ENCODE measurements at places on chromosomes 2 and 18. TPM values are rescaled to one million over a fixed set of nuclear protein-coding genes. Genes with fewer than 3 reads are reported as not detected.

GRCh38 chr2:127043367-127044164, 63.4 kb downstream of the BIN1 start:
- no peak overlapping the region for H3K27ac ChIP-seq
- H3K27me3 ChIP-seq: no peaks in the 10 kb centered on the region
- H3K4me3 ChIP-seq: no peak overlapping the region

Gene CFC1
- not detected for total RNA-seq

Gene ASXL3
- 19.7 TPM for total RNA-seq

Gene NMUR1
- total RNA-seq: not detected

Gene AGBL5
- total RNA-seq: 29.8 TPM

Data from thyroid gland (tissue), 4 donors.